Stimulated activated CD8-positive, alpha-beta memory T cell treated with anti-CD3 and anti-CD28 coated beads, Interleukin-7, amount 100 ng/mL, for 24 hours (primary cell): ENCODE measurements at places on chromosomes 3 and 15.

DNA sequence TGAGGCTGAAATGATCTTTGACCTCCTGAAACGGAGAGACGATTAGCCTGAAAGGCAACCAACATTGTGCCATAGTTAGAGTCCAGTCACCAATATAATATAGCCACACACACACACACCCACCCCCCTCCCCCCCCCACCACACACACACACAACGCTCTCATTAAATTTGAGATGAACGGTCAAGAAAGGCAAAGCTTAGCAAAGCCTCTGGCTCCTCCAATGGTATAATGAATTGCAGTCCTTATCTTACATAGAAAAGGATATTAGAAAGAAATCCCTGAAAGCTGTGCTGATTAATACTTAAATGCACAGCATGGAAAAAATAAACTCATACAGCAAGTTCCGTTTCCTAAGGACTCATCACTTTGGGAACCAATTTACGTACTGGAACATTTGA, 876 bp upstream of the ZNF385D start:
- DNase-seq, result no peak

- DNase-seq, result no peak
These were observed 222.8 kb downstream of the FOXP1 start for GRCh38 chr3:71360764-71361163.

DNA sequence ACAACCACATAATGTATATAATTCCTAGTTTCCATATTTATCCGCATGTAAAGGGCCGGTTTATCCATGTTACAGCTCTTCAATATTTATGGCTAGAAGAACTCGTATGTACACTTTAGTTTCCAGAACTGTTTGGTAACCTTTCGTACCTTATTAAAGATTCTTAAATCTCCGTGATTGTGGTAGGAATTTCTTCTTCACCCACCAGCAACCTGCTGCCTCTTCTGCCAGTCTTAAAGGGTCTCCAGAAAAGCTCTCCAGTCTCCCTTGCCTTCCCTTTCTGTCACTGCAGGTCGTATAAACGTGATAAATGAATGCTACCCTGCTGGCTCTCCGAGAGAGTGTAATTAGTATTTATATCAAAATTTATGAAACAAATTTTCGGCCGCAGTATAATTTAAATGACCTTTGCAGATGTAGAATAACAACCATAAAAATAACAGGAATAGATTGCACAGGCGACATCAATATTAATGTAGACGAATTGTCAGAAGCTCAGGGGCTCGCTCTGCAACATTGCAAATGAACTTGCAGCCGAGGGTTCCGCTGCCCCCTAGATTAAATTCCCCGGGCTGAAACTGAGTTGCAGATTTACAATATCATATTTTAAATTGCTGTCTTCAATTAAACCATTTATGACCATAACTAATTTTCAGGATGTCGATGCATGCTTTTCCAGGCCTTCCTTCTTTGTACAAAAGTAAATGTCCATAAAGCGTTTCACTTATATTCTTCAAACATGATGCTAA, 5.4 kb downstream of the ZIC1 start:
- DNase-seq, result no peak

DNA sequence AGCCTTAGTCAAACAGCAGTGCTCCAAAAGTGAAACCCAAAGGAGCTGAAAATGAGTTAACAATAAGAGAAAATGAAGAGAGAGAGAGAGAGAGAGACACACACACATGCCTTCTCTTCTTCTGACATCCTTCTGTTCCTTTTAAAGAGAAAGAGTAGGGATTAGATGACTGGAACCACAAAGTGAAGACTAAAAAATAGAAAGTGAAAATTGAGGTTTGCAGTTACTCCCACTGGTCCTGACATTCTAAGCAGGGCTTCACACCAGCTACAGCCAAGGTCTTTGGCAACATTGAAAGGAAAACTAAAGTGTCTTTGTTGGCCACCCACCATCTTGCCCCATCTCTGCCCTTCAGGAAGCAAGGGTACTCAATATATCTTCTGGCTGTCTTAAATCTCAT, 59.2 kb downstream of the USP50 start:
- no peak for DNase-seq

GRCh38 chr3:109057056-109057455, 60.9 kb downstream of the MORC1 start:
- DNase-seq, result no peak

DNA sequence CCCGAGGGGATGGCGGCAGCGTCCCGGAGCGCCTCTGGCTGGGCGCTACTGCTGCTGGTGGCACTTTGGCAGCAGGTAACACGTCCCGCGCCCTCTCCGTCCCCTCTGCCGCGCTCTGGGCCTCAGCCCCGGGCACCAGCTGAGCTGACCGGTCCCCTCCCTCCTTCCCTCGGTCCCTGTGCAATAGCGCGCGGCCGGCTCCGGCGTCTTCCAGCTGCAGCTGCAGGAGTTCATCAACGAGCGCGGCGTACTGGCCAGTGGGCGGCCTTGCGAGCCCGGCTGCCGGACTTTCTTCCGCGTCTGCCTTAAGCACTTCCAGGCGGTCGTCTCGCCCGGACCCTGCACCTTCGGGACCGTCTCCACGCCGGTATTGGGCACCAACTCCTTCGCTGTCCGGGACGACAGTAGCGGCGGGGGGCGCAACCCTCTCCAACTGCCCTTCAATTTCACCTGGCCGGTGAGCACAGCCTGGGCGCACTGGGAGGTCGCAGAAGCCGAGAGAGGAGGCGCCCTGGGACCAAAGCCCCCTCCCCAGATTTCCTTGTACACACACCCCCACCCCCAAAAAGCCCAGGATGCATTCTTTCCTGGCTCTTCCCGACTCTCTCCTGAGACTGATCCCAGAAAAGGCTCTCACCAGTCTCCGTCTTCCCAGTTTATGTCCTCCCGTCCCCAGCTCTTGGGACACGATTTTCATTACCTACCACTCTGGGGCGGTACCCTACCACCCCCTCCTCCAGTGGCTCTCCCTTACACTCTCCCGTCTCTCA, 705 bp downstream of the DLL4 start:
- no peak for DNase-seq

GRCh38 chr3:29363110-29363509, 82.2 kb downstream of the RBMS3 start:
- DNase-seq, result no peak
